ENCODE measurements at places on chromosomes 3 and 15.

DNA sequence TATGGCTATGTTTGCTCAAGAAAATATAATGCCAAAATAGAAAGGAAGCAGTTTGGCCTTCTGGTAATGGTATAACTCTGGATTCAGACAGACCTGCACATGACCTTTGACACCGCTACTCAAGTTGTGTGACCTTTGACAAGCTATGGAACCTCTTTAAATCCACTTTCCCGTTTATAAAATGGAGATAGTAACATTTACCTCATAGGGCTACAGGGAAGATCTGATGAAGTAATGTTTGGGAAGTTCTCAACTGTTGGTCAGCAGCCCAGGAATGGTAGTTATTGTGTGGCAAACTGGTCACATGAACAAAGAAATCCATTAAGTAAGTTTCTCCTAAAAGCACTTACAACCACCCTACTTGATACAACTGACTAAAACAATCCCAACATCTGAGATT lies 95.1 kb upstream of the PHLDB2 start:
- no peak for DNase-seq

- DNase-seq, result no peak
Observed at GRCh38 chr3:37922721-37923568, 61.3 kb downstream of the CTDSPL start.

GRCh38 chr3:124246949-124247348 lies 255.0 kb upstream of the ROPN1 start:
- no peak for DNase-seq

GRCh38 chr3:99324636-99325203 lies 313.7 kb upstream of the COL8A1 start:
- DNase-seq, result no peak

DNA sequence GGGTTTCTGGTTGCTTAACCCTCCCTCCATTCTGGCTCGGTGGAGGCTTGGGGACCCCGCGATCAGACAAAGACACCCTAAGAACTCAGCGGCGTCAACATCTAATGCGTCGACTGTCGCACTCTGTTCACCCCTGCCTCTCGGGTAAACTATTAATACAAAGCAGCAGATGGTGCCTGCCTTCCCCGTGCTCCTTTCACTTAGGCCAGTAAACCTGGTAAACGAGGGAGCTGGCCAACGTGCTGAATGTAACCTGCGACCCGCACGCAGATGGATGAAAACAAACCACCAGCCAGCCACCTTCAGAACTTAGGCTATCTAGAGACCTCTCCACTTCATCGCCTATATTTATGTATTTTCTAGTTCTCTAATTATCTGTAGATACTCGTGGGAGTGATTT lies 848 bp upstream of the CADPS start:
- peak; percentile 38 for DNase-seq
